ENCODE measurements at places on chromosomes 6 and 20.

GRCh38 chr6:35960187-35960586 lies 39.3 kb upstream of the SRPK1 start:
- DNase-seq = no peak

- no peak for DNase-seq
These were observed 7.9 kb upstream of the SLC22A16 start for GRCh38 chr6:110484321-110484720.

DNA sequence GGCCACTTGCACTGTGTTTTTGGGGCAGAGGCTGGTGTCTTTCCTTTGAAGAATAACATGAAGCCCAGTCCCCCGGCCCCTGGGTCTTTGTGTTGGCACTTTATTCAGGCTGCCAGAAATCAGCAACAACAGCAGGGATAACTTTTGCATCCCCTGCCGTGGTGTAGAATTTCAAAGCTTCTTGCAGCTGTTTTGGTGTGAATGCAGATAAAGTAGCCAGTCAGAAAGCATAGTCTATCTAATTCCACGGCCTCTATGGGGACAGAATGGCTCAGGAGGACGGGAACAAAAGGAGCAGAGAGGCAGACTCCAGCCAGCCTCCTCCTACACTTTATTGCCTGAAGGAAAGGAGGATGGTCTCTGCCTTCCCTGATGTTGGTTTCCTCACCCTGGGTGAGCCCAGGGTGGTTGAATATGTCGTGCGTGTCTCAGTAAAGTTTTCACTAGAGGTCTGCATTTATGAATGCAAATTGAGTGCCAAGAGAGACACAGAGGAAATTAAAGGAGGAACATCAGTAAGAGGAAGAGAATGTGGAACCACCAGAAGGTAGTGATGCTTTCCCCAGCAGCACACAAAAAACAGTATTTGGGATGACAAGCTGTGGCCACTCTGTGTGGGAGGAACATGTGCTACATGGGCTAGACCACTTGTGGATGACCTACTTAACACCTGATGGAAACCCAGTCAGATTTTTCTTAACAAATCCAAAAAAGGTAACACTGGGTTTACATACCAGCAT lies 125.9 kb upstream of the TRAF3IP2 start:
- DNase-seq = no peak

- DNase-seq = no peak
These were observed 190.4 kb downstream of the TPBG start for GRCh38 chr6:82553863-82554531.

- DNase-seq = no peak
These were observed 3.6 kb downstream of the DOP1A start for GRCh38 chr6:83071023-83071422.

- no peak for DNase-seq
These were observed 43.9 kb downstream of the IL20RA start for GRCh38 chr6:137000825-137001224.
